Activated CD4-positive, alpha-beta T cell treated with anti-CD3 and anti-CD28 coated beads for 48 hours (primary cell): ENCODE measurements at places on chromosomes 6 and 20.

DNA sequence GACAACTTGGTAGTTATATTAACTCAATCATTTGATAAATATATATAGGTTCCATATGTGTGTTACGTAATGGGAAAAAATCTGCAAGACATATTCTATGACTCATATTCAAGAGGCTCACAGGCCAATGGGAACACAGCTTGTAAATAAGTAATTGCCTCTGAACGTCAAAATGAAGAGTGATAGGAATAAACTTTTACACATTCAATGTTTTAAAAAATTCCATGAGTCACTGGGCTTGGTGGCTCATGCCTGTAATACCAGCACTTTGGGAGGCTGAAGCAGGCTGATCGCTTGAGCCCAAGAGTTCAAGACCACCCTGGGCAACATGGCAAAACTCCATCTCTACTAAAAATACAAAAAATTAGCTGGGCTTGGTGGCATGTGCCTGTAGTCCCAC is 209.4 kb upstream of the MCHR2 start:
- no peak for DNase-seq

DNA sequence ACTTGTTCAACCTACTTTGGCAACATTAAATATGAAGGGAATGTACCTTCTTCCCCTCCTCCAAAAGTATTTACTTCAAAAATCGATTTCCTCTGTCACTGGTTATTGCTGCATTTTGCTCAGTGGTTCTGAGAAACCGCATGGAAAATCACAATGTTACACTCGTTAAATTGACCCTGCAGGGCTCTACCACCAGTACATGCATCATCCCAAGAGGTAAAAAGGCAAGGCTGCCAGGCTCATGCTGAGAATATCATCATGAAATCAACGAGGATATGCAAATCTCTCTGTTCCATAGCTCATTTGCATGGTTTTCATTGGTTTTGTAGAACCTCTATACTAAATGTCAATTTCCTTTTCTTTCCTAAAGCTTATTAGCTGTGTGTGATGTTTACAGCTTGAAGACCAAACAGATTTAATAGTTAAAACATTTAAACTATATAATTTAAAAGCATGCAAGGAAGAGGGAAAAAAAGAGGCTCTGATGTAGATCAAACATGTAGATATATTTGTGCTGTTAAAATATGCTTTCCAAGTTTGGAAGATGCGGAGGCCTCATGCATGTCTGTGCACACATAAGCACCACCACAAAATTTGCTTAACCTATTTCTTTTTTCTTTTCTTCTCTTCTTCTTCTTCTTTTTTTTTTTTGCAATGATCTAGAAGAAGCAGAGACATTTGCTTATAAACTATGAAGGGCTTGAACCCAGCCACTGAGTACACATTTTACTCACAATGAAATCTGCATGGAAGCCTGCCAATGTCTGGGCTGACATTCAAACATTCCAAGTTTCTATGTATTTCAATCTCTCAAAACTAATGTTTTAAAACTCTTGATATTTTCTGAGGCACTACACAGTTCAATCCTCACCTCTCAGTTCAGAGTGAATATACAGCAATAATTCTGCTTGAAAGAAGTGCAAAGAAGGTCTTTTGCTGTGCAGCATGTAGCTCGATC is 194.0 kb downstream of the GMPR start:
- no peak for DNase-seq

DNA sequence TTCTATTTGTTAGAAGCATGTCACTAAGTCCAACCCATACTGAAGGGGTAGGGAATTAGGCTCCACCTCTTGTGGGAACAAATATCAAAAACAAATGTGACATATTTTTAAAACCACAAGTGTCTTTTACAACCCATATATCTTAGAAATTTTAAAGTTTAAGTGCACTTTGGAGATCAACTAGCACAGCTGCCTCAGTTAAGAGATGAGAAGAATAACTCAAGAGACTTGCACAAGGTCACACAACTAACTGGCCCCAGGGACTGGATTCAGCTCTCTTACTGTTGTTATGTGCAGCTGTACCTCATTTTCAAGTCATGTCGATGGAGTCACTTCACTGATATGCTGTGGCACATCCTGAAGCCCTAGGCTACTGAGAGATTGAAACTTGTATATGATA is 102.9 kb upstream of the BMP2 start:
- DNase-seq: no peak

DNA sequence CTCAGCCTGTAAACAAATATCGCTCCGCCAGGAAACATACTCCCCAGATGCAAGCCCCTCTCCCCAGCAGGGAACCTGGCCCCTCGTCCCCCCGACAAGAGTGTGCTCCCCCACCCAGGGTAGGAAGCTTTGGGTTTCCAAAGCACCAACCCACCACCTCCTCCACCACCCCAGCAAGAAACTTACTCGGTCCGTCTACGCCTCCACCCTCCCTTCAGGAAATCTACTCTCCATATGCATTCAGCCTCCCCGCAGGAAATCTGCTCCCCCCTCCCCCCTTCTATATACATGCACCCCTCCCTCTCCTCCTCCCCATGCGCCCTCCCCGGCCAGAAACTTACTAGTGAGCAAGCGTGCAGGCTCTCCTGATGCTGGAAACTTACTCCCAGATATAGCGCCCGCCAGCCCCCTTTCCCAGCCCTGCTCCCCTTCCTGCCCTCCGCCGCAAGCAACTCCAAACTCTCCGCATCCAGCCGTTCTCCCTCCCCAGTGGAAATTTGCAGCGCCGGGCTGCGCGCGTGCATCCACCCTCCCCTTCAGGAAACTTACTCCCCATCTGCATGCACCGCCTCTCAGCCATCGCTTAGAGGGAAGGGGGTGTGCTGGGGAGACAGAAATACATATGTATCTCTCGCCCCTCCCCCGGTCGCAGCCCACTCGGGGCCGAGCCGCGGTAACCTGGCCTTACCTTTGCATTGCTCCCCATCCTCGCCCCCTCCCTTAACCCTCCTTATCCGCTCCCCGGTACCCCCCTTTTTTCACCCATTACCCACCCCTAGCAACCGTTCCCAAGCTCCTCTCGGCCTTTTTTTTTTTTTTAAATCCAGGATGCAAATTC is at the start of gene TRERF1:
TRERF1 (minus strand) TSS at position 594 of the 838 bp plus-strand sequence. CDS start 182,336 bp downstream, outside the sequence.
- peak; percentile 63 for DNase-seq

- no peak for DNase-seq
These were observed 27.1 kb downstream of the PDE10A start for GRCh38 chr6:165635965-165636364.

- DNase-seq: no peak
These were observed 66.7 kb downstream of the FAM229B start for GRCh38 chr6:112153926-112154607.

GRCh38 chr20:39939241-39939865 is 749.7 kb downstream of the MAFB start:
- DNase-seq: no peak

DNA sequence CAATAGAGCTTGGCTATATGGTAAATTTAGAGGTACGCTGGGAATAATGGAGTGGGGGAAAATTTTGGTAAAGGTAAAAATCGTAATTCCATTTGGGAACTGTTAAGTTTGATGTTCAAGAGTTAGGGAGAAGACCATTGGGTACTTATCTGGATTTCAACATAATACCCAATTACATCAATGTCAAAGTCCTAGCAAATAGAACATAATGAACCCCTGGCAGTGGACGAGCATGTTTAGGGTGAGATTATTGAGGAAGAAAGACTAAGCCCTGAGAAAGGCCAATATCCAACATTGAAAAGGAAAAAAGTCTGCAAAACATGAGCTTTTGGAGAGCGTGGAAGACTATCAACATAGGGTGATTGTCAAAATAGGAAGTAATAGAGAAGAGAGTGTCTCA is 106.6 kb downstream of the TSHZ2 start:
- no peak for DNase-seq

DNA sequence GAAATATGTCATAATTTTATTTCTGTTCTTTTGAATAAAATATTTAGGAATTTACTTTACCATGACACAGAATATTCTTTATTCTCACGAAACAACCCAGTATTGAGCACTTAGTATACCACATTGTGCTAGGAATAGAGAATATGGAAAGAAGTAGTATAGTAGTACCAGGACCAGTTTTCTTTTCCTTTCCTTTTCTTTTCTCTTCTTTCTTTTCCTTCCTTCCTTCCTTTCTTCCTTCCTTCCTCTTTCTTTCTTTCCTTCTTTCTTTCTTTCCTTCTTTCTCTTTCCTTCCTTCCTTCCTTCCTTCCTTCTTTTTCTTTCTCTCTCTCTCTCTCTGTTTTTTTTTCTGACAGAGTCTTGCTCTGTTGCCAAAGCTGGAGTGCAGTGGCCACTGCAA is 7.5 kb upstream of the PLCB4 start:
- DNase-seq: no peak

DNA sequence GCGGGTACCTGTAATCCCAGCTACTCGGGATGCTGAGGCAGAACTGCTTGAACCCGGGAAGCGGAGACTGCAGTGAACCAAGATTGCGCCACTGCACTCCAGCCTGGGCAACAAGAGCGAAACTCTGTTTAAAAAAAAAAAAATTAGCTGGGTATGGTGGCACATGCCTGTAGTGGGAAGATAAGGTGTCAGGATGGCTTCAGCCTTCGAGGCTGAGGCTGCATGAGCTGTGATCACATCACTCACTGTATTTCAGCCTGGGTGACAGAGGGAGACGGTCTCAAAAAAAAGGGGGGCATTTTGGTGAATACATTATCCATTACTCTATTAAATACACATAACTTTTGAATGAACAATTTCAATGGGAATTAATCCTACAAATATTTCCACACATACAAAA is 32.4 kb downstream of the SNX3 start:
- DNase-seq: no peak

DNA sequence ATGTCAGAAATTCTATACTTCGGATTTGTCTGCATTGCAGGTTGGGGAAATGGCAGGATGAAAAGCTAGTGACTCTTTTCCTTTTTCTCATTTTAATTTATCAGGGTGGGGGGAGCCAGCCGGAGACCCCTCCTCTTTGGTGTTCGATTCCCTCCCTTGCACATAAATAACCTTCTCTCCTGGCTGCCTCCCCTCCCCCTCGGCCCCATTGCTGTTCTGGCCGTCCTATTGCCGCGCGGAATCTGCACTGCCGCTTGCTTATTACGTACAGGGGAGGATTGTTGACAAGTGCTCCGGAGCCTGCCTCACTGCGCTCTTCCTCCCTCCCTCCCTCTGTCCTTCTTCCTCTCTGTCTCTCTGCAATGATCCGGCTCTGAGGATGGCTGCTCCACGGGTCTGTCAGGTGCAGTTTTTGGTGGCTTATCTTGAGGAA is 154.7 kb downstream of the JARID2 start:
- peak; percentile 51 for DNase-seq

DNA sequence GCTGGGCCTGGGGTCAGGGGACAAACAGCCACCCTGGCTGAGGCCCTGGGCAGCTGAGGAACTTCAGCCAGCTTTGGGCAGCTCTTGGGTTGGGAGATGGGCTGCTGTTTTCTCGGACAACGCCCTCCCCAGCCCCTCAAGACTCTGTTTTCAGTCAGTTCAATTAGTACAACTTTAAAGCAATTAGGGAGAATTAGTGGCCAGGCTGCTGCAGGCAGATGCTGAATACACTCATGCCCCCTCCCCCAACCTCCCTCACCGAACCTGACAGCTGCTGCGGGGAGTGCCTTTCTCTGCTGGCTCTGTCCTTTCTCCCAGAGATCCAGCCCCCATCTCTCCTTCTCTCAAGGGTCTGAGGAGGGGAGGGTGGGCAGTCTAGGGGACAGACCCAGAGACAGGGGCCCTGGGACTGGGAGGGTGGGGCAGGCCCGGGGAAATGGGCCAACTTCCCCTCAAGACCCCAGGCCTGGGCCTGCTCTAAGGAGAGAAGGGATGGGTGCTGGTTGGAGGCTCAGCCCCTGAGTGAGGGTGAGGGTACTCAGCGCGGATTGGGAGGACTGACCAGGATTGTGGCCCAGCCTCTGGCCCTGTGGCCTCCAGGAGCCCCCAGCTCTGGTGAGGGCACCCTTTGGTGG is 17.8 kb upstream of the MYT1 start:
- DNase-seq: no peak

DNA sequence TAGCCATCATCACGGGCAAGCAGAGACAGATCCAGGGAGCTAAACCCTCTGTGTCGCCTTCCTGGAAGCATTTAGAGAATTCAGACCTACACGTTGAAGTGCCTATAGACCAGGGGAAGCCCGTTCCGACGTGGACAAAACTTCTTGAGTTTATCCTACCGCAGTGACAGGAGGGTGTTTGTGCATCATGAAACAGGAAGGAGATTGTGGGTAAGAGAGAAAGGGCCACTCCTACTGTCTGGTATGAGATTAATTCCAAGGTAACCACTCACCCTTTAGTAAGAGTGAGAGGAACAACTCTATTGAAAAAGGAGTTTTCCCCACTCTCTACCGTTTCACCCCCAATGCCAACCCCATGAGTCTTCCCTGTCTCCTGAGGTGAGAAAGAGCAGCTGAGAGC is 133.7 kb downstream of the TFAP2C start:
- no peak for DNase-seq

GRCh38 chr6:11218538-11219399 is 13.7 kb downstream of the NEDD9 start:
- peak; percentile 57 for DNase-seq

DNA sequence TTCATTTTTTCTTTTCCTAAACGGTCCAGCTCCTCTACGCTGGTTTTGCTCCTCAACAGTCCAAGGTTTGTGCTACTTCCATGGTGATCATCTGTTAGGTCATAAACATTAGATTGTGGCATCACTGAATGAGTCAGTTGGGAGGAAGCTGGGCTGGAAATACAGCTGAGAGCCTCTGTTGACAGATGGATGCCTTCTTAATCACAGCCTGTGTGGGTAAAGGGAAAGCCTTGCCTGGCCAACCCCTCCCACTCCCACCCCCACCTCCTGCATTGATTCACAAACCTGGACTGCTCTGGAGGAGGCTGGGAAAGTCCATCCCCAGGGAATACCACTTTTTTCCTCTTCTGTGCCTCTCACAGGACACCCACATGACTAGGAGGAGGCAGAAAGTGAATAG is 180.6 kb upstream of the CCN2 start:
- no peak for DNase-seq

- no peak for DNase-seq
These were observed 3.9 kb downstream of the IP6K3 start for GRCh38 chr6:33742837-33743236.

DNA sequence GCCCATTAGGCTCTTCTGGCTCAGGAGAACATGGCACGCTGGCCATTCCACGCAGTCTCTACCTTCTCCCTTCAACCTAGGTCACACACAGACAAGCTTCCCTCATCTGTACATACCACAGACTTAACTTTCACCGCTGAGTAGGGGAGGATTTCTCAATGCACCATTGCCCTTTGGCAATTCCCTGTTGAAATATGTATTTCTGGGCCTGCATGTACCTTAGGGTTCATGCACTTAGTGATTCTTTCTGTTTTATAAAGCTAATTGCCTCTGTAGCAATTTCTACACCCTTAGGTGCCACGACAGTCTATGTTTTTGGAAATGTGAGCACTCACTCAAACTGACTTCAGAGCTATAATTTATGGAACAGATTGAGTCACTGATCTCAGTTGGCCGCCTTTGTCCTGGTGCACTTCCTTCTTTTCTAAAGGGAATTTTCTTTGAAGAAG is 253.8 kb upstream of the PRDM1 start:
- DNase-seq: no peak

- DNase-seq: no peak
These were observed 67.3 kb downstream of the STK35 start for GRCh38 chr20:2168946-2169345.

- no peak for DNase-seq
These were observed 124.8 kb downstream of the QRSL1 start for GRCh38 chr6:106754215-106754614.

- no peak for DNase-seq
These were observed 67.0 kb downstream of the CHD6 start for GRCh38 chr20:41551011-41551705.
